ENCODE measurements at places on chromosomes 1 and 21.
A peak's percentile ranks its signal among the peaks of the same experiment; 100 is the strongest.

GRCh38 chr1:162498496-162498810, 835 bp downstream of the UHMK1 start:
- peak; percentile 42 for DNase-seq

DNA sequence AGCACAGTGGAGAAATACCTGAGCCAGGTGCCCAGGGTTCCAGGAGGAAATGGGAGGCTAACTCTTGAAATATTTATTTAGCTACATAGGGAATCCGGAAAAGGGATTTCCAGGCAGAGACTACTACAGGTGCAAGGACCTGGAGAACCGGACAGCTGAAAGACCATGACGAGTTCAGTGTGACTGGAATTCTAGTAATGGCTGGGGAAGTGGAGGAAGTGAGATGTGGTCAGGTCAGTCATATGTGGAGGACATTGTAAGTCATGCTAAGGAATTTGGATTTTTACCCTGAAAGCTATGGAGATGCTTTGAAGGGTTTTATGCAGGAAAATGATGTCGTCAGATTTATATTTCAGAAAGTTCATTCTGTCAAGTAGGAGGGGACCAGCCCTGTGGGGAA, 1.8 kb downstream of the CAP1 start:
- DNase-seq = no peak

DNA sequence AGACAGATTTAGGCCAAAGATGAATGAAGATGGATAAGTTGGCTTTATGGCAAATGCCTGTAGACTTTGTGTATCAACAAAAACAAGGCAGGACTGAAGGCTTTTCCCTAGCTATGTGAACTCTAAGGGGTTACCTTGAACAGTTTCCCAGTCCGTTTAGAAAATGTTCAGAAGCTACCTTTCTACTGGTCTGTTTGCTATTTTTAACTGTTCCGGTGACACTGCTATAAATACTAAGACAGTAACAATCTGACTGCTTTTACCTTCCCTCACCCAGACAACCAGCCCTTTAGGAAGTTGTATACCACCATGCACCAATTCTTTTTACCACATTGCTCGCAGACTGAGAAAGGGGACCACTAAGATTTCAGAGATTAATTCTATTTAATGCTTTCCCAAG, 102.2 kb downstream of the PHTF1 start:
- no peak for DNase-seq

- DNase-seq = no peak
These were observed 84.6 kb downstream of the ACTL8 start for GRCh38 chr1:17839641-17840196.

- DNase-seq = no peak
These were observed 37.4 kb upstream of the A3GALT2 start for GRCh38 chr1:33358114-33358794.

GRCh38 chr1:21362096-21362495, 71.8 kb upstream of the ECE1 start:
- DNase-seq = no peak

GRCh38 chr1:17662296-17662695, 92.8 kb upstream of the ACTL8 start:
- no peak for DNase-seq

GRCh38 chr1:54276617-54277450, 76.9 kb downstream of the MRPL37 start:
- DNase-seq = no peak

GRCh38 chr21:32003411-32003810, 130.6 kb downstream of the HUNK start:
- no peak for DNase-seq

DNA sequence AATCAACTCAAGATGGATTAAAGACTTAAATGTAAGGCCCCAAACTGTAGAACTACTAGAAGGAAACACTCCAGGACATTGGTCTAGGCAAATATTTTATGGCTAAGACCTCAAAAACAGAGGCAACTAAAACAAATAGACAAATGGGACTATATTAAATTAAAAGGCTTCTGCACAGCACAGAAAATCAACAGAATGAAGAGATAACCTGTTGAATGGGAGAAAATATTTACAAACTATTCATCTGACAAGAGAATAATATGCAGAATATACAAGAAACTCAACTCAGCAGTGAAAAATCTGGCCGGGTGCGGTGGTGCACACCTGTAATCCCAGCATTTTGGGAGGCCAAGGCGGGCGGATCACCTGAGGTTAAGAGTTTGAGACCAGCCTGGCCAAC, 84.1 kb upstream of the HNRNPU start:
- DNase-seq = no peak

DNA sequence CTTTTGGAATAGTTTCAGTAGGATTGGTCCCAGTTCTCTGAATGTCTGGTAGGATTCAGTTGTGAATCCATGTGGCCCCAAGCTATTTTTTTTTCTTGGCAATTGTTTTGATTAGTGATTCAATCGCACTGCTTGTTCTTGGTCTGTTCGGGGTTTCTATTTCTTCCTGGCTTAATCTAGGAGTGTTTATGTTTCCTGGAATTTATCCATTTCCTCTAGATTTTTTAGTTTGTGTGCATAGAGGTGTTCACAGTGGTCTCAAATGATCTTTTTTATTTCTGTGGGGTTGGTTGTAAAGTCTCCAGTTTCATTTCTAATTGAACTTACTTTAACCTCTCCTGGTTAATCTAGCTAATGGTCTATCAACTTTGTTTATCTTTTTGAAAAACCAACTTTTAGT, 117.6 kb downstream of the NME7 start:
- DNase-seq = no peak

- no peak for DNase-seq
These were observed 4.0 kb downstream of the CHI3L1 start for GRCh38 chr1:203182387-203182953.

DNA sequence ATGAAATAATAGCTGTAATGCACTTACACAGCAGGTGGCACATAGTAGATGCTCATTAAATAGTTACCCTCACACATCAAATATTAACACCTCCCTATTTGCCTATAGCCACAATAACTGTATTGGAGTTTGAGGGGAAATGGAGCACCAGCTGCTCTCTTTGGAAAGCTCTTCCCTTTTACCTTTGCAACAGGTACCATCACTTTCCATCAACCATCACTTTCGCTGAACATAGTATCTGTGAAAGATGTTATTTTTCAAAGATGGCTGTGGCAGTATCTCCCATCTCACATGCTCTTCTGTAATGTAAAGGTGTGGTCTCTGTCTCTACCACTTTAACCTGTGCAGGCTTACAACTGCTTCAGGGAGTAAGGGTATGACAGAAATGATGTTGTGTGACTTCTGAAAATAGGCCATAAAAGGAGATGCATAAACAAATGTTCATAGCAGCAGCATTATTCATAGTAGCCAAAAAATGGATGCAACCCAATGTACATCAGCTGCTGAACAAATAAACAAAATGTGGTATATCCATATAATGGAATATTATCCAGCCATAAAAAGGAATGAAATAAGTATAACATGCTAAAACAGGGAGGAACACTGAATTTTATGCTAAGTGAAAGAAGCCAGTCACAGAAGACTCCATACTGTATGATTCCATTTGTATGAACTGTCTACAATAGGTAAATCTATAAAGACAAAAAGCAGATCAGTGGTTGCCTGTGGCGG, 288.3 kb downstream of the AKT3 start:
- DNase-seq = no peak

DNA sequence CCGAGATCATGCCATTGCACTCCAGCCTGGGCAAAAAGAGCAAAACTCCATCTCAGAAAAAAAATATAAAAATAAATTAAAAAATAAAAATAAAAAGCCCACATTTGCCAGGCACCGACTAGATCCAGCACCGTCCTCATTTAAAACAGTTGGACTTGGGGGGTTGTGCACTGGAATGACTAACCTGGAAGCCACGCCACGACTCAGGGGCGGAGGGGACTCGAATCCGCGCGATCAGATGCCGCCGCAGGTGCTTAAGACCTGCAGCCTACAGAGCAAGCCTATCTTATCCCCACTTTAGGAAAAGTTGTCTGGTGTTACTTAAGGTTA, 38.5 kb downstream of the ZBTB8OS start:
- no peak for DNase-seq

DNA sequence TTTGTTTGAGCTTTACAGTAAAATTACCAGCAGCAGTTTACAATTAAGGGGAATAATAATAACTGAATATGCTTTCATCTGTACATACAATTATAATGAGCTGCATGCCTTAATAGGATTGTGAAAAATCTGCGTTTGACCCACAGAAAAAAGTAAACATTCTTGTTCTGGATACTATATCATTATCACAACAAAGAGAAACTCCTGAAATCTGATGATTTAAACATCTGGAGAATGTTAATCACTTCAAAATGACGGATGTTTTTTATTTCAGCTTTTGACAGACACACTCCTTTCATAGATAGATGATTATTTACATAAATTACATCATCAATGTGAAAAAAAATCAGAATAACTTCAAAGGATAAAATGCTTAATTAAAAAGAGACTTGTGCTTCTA, 58.5 kb downstream of the TYW3 start:
- DNase-seq = no peak

DNA sequence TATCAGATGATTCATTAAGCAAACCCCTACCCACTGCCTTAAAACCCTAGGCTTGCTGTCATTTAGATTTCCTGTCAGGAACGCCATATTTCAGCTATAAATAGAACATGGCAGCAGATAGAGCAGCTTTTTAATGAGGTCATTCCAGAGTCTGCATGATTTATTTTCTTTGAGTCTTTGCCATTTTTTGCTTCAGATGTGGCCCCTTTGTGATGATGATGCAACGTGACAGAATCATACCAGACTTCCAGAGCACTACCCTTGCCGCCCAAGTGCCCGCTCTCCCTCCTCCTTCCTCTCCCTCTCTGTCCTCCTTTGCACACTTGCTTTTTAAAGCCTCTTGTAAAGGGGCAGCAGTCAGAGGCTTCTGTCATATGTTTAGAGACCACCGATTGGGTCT, 55.5 kb upstream of the TRIM67 start:
- no peak for DNase-seq

DNA sequence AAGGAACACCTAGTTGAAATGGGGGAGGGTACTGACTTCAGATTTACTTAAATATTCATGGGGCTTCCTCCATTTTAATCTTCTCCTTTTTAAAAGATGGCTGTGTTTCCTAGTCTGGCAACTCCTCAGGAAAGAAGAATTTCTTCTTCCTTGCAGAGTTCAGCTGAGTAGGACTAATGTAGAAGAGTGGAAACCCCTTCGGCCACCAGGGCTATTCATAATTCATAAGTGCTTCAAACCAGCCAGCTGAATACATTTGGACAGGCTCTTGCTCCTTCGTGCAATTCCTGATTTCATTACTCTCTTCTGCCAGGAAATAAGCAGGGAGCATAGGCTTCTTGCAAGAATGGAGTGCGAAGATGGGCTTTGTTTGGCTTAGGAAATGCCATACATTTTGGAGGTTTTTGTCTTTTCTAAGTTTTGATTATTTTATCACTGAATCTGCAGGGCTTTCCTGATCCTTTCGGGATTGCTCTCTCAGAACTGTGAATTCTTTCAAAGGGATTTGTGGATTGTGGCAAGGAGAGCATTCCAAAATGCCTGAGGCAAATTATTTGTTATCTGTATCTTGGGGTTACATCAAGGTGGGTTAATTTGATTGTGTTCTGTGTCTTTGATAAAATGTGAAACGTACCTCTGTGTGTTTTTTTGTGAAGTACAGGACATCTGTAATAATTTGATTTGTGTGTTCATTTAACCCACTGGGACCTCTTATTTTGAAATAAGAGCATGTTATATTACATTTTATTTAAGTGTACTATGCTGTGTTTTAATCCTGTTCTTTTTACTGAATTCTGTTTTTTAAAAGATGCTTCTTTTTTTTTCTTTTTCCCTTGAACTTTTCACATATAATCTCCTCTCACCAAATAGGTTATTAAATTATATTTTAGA, 179.4 kb upstream of the SGIP1 start:
- DNase-seq = no peak

DNA sequence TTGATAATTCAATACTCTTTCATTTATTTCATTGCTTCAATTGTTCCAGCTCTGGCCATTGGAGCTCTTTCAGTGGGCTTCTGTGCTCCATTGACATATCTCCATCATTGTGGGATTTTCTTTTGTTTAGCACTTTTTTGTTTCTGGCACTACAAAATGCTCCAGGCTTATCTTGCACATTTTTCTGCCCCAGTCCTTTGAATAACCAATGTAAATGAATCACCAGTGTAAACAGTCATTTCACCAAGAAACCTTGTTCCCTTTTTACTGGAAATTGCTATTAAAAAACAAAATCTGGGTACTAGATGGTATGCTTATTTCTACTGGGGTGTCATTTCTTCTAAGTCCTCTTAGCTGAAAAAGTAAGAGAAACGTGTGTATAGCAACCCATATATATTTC, 173.0 kb upstream of the LYPLAL1 start:
- DNase-seq = no peak

DNA sequence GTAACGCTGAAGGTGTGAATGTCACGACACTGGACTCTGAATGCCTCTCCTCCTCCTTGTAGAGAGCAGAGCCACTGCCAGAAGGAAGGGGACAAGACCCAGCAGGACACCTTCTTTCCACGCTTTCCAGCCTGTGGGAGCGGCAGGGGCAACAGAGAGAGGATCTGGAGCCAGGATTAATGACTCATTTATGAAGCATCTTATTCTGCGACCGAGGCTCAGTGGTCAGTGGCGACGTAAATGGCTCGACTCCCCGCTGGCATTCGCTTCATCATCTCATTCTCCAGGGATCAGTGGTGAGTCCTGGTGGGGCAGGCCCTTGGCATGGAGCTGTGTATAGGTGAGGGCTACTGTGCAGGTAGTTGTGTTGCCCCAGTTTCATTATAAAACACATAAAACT, 4.6 kb downstream of the SLC37A1 start:
- DNase-seq = no peak

DNA sequence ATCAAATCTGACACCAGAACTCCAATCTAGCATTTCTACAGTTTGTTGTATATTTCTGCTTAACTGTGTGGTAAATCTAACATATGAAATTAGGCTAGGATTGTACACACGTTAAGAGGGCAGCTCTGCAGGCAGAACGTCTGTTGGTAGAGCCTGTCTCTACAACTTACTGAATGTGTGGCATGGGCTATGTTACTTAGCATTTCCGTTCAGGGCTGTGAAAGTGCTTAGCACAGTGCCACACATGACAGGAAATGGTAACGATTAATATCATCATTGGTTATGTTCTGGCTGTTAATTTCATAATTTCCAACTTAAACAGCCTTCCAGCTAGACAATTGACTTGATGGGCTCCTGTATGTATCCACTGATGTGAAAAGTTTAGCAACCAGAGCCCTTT, 9.6 kb upstream of the C8B start:
- no peak for DNase-seq
